ENCODE measurements at places on chromosomes 1 and 21. TPM values are rescaled to one million over a fixed set of nuclear protein-coding genes. Genes with fewer than 3 reads are reported as not detected.

DNA sequence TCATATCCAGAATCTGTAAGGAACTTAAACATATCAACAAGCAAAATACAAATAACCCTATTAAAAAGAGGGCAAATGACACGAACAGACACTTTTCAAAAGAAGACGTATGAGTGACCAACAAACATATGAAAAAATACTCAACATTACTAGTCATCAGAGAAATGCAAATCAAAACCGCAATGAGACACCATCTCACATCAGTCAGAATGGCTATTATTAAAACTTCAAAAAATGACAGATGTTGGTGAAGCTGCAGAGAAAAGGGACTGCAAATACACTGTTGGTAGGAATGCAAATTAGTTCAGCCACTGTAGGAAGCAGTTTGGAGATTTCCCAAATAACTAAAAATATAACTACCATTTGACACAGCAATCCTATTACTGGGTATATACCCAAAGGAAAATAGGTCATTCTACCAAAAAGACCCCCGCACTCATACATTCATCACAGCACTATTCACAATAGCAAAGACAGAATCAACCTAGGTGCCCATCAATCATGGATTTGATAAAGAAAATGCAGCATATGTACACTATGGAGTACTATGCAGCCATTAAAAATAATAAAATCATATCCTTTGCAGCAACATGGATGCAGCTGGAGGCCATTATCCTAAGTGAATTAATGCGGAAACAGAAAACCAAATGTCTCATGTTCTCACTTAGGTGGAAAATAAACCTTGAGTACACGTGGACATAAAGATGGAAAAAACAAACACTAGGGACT is 230.1 kb upstream of the RAB4A start:
- H3K4me3 ChIP-seq: no peak overlapping the region
- no peaks in the 10 kb centered on the region for H3K36me3 ChIP-seq
- peaks cover 4% of the 10 kb centered on the region for H3K27me3 ChIP-seq
- no peaks in the 10 kb centered on the region for H3K4me1 ChIP-seq

The NIBAN1 gene
- 392 TPM for total RNA-seq

GRCh38 chr1:236575523-236575922 is 28.8 kb downstream of the HEATR1 start:
- H3K4me1 ChIP-seq: no peaks in the 10 kb centered on the region
- DNase-seq: no peak
- no peaks in the 10 kb centered on the region for H3K36me3 ChIP-seq
- no peak overlapping the region for H3K4me3 ChIP-seq

- peak; percentile 81 for DNase-seq
- no peaks in the 10 kb centered on the region for H3K27me3 ChIP-seq
- H3K36me3 ChIP-seq: no peaks in the 10 kb centered on the region
- peak overlapping the region; percentile 93 for H3K27ac ChIP-seq
- H3K4me3 ChIP-seq: peak overlapping the region; percentile 94
These were observed 832 bp downstream of the CCSAP start for GRCh38 chr1:229341774-229342655.

The DNASE2B gene
- not detected for total RNA-seq

GRCh38 chr21:37868446-37869295 is 47.6 kb downstream of the KCNJ6 start:
- H3K27me3 ChIP-seq: peaks cover 12% of the 10 kb centered on the region
- H3K36me3 ChIP-seq: no peaks in the 10 kb centered on the region
- no peak overlapping the region for H3K4me3 ChIP-seq
- no peak for DNase-seq
- no peak overlapping the region for H3K27ac ChIP-seq
- H3K4me1 ChIP-seq: no peaks in the 10 kb centered on the region

The KISS1 gene
- total RNA-seq: not detected

- DNase-seq: no peak
- no peaks in the 10 kb centered on the region for H3K27me3 ChIP-seq
- H3K36me3 ChIP-seq: no peaks in the 10 kb centered on the region
These were observed 5.5 kb upstream of the ETS2 start for GRCh38 chr21:38800046-38800758.

DNA sequence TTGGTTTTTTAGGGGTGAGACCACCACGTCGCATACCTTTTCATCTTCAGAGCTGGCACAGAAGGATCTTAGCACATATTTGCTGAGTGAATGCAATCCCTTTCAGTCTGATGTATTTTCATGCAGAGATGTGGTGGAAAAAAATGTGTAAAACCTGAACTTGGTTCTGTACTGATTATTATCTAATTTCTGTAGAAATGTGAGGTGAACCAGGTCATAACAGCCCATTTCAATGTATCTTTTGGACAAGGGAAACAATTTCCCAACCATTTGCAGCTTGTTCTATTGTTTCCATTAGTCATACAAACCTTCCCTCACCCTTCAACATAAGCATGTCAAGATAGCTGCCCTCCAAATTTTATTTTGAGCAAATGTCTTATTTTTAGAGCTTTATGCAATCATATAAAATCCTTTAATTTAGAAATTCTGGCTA is 46.8 kb upstream of the RUNX1 start:
- H3K36me3 ChIP-seq: no peaks in the 10 kb centered on the region
- peaks cover 5% of the 10 kb centered on the region for H3K4me1 ChIP-seq
- H3K4me3 ChIP-seq: no peak overlapping the region
- no peak overlapping the region for H3K27ac ChIP-seq
- no peak for DNase-seq
- no peaks in the 10 kb centered on the region for H3K27me3 ChIP-seq

DNA sequence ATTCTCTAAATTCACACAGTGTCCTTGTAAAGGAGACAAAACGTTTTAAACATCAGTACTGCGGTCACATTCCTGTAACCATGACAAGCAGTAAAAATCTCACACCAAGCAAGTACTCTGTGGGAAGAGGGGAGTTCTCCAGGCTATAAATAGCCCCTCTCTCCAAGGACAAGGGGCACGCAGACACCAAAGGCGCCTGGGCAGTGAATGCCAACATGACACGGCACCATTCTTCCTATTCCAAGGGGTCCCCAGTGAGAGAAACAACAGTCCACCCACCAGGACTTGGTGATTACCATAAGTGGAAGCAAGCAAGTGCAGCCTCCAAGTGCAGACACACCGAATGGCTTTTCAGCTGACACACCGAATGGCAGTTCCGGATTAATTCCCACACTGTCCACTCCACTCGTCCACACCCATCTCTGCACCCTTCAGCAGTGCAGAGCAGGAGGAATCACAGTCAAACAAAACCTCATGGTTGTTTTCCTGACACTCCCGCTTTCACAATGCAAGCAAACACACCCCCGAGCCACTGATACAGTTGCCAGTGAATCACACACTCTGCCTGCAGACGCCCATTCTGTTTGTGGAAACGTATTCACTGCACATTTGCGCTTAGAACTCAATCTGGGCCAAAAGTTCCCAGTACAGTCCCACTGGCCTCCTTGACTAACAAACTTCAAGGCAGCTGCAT is 1.8 kb downstream of the PTTG1IP start:
- peak overlapping the region; percentile 83 for H3K27ac ChIP-seq
- H3K4me1 ChIP-seq: peaks cover 77% of the 10 kb centered on the region
- no peaks in the 10 kb centered on the region for H3K36me3 ChIP-seq

GRCh38 chr1:156581661-156582387 is 2.3 kb downstream of the TTC24 start:
- no peak for DNase-seq
- H3K27me3 ChIP-seq: no peaks in the 10 kb centered on the region
- H3K4me1 ChIP-seq: peaks cover 6% of the 10 kb centered on the region
- H3K27ac ChIP-seq: no peak overlapping the region
- H3K36me3 ChIP-seq: no peaks in the 10 kb centered on the region

DNA sequence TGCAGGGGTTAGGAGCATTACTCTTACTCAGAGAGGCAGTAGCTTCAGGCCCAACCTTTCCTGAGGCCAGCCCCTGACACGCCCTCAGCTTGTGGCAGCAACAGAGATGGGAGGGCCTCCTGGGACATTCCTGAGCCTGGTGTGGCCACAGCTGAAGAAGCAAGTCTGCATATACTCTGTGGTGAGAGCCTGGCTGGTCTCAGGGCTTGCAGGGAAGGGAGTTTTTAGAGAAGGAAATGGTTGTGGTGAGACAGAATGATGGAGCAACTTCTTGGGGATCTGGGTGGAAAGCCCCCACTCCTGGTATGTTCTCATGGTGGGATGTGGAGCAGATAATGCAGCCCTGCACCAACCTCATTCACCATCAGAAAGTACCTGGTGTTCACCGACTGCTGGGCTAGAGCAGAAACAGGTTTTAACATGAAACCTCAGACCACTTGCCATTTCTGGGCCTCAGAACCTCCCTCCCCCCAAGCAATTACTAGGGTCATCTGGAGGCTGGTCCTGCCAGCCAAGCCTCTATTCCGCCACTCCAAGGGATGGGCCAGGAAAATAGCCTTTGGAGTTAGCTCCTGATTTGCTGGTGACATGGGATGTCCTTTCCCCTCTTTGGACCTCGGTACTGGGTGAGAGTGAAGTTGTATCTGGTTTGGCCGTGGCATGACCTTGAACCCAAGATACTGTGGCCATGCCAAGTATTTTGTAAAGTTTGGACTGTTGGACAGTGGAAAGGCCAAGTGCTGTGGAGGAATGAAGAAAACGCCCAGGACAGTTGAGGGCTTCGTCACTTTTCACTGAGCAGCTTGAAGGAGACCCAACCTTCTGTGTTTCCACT is 28.1 kb upstream of the RNF19B start:
- H3K36me3 ChIP-seq: no peaks in the 10 kb centered on the region
- DNase-seq: peak; percentile 74
- no peaks in the 10 kb centered on the region for H3K27me3 ChIP-seq
- peaks cover 26% of the 10 kb centered on the region for H3K4me1 ChIP-seq
- H3K4me3 ChIP-seq: no peak overlapping the region
- no peak overlapping the region for H3K27ac ChIP-seq

The SPRR4 gene
- not detected for total RNA-seq

- no peak overlapping the region for H3K4me3 ChIP-seq
- H3K27me3 ChIP-seq: no peaks in the 10 kb centered on the region
- no peaks in the 10 kb centered on the region for H3K36me3 ChIP-seq
- H3K27ac ChIP-seq: no peak overlapping the region
- no peaks in the 10 kb centered on the region for H3K4me1 ChIP-seq
These were observed 415.4 kb downstream of the TTLL7 start for GRCh38 chr1:83583351-83584014.

- DNase-seq: no peak
- no peaks in the 10 kb centered on the region for H3K4me1 ChIP-seq
- no peak overlapping the region for H3K27ac ChIP-seq
- no peaks in the 10 kb centered on the region for H3K36me3 ChIP-seq
These were observed 608.7 kb downstream of the PLPP3 start for GRCh38 chr1:55970526-55971110.

DNA sequence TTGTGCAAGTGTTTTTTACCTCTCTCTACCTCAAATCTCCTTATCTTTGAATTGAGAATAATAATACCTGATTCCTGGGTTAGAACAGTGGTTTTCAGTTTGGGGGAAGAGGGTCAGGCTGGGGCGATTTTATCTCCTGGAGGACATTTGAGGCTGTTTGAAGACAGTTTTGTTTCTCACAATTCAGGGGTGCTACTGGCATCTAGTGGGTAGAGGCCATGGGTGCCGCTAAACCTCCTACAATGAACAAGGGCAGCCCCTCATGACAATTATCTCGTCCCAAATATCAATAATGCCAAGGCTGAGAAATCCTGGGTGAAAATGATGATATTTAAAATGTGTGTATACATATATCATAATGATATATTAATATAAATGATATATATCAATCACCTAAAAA is 139.1 kb upstream of the USH2A start:
- H3K27me3 ChIP-seq: no peaks in the 10 kb centered on the region
- no peak for DNase-seq
- H3K4me3 ChIP-seq: no peak overlapping the region
- H3K36me3 ChIP-seq: no peaks in the 10 kb centered on the region
- no peaks in the 10 kb centered on the region for H3K4me1 ChIP-seq
- H3K27ac ChIP-seq: no peak overlapping the region

The PODN gene
- total RNA-seq: 15.2 TPM

The GBP2 gene
- total RNA-seq: 11.1 TPM

DNA sequence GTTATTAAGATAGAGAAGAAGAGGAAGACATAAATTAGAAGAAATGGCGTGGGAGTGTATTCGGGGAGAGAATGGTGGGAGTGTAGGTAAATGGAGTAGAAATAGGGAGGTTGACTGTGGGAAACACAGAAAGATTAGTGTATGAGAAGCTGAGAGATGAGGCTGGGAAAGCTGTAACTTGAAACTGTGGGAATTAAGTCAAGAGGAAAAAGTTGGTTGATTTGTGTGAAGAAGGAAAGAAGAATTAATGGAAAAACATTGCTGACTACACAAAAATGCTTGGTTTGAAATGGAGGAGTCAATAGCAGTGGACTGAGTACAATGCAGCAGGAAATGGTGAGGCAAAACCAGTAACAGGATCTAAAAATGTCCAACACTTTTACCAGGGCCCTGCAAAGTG is 448.3 kb downstream of the PTPRC start:
- DNase-seq: no peak
- H3K4me3 ChIP-seq: no peak overlapping the region
- no peaks in the 10 kb centered on the region for H3K4me1 ChIP-seq
- H3K36me3 ChIP-seq: no peaks in the 10 kb centered on the region

DNA sequence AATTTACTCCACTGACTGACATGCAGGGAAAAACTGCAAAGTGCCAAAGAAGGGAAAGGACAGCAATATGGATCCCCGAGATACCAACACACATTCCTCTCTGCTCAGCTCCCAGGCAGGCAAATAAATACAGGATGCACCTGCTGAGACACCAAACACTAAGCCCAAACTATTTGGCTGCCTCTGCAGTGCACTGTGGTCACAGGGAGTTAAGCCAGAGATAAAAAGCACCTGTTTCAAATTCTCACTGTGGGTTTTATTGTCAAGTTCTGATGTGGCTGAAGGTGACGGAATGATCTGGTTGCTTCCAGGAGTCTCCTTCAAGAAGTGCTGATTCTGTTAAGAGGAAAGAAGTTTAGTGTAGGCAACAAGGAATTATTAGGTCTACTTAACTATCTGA is 17.7 kb downstream of the TEX38 start:
- H3K36me3 ChIP-seq: peaks cover 93% of the 10 kb centered on the region
- H3K4me1 ChIP-seq: no peaks in the 10 kb centered on the region
- no peak for DNase-seq
- H3K27ac ChIP-seq: no peak overlapping the region
- H3K4me3 ChIP-seq: no peak overlapping the region

- no peak overlapping the region for H3K27ac ChIP-seq
- H3K27me3 ChIP-seq: no peaks in the 10 kb centered on the region
- H3K4me3 ChIP-seq: no peak overlapping the region
- no peaks in the 10 kb centered on the region for H3K4me1 ChIP-seq
These were observed 37.1 kb downstream of the JUN start for GRCh38 chr1:58746757-58747156.

The TRIM33 gene
- total RNA-seq: 28.7 TPM

DNA sequence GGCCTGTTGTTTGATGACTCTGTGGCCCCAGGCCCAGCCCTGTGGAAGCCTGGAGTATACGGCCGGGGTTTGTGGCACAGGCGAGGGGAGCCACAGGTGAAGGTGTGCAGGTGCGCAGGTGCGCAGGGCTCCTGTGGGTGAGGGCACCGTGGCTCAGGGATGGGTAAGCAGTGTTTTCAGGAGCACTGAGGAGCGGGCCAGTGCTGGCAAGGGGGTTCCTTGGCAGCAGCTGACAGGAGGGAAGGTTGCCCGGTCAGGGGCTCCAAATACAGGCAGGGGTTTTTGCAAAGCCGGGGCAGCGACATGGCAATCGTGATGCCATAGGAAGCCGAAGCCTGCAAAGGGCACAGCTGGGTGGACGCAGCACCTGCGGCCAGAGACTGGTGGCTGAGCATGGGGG is 20.7 kb downstream of the AGPAT3 start:
- H3K4me1 ChIP-seq: peaks cover 15% of the 10 kb centered on the region
- no peaks in the 10 kb centered on the region for H3K27me3 ChIP-seq
- no peak for DNase-seq
- peak overlapping the region; percentile 54 for H3K27ac ChIP-seq
- no peak overlapping the region for H3K4me3 ChIP-seq
- H3K36me3 ChIP-seq: peaks cover 16% of the 10 kb centered on the region
